ENCODE measurements at places on chromosomes 12 and 14.

DNA sequence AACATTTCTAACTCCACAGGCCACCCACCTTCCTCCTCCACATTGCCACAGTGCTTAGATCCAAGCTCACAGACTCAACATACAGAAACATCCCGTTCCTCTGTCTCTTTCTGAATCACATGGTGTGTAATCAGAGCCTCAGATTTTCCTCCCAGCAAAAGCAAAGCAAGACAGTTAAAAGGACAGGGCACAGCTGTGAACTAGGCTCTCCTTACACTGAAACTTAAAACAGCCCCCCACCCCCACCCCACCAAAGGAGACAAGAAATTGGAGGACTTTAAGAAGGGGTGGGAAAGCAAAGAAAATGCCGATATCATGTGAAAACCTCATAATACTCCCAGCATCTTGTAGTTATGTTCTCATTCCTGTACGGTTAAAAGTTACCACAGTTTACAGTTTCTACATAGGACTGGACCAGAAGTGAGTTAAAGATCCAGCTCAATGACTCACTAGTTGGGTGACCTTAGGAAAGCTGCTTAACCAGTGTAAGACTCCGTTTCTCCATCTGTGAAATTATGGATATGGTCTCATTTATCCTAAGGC, 4.8 kb downstream of the YBX3 start:
- DNase-seq: peak; percentile 47

GRCh38 chr14:89451229-89451628, 34.2 kb upstream of the FOXN3 start:
- DNase-seq: no peak

DNA sequence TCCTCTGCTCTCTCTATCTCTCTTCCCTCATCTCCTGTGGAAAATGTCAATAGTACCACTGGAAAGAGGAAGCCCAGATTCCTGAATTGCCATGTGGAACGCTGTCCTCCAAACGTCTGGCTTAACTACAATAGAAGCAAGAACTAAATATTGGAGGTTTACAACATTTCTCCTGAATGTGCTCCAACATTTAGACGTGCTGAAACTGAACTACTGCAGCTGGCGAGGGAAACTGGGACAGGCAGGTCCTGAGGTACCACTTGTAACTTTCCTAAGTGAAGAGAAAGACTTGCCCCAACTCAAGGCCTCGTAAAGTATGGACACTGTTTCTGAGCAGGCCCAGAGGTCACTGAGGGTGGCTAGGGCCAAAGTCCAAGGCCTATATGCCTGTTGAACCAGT, 187.7 kb downstream of the NTF3 start:
- DNase-seq: no peak

GRCh38 chr12:120093592-120094355, 22.8 kb downstream of the RAB35 start:
- DNase-seq: peak; percentile 81

DNA sequence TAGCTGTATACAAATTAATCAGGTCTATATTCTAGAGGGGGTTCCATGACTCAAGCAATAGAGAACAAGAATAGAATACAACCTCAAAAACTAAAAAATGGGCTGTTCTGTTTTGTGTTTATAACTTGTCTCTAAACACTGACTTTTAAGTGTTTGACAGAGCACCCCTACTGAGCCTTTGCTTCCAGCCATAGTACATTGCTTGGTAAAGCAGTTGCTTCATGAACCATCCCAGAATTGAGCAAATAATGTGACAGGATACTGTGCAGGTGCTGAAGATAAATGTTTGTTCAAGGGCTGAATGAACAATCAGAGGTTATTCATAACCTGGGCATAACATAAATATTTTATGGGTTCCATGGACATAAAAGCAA, 11.5 kb downstream of the SPTSSA start:
- no peak for DNase-seq

DNA sequence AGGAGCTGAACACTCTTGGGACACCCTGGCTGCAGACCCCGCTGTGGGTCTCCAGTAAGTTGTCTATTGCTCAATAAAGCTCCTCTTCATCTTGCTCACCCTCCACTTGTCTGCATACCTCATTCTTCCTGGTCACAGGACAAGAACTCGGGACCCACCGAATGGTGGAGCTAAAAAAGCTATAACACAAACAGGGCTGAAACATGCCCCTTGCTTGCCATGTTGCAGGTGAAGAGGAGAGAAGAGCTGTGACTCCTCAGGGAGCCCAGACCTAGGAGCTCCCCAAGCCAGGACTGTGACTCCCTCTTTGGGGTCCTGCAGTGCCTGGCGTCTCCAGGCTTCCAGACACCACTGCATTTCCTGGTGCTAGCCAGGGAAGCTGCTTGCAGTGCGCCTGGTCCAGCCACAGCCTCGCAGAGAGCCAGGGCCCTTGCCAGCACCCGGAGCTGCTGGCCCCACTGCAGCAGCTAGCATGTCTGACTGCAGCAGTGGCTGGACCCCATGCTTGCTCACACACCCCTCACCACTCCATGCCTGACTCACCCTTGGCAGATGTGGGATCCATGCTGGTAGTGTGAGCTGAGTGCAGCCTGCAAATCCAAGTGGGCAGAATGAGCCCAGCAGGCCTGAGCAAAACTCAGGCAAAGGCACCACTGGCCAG, 37.1 kb upstream of the OR5AU1 start:
- no peak for DNase-seq

DNA sequence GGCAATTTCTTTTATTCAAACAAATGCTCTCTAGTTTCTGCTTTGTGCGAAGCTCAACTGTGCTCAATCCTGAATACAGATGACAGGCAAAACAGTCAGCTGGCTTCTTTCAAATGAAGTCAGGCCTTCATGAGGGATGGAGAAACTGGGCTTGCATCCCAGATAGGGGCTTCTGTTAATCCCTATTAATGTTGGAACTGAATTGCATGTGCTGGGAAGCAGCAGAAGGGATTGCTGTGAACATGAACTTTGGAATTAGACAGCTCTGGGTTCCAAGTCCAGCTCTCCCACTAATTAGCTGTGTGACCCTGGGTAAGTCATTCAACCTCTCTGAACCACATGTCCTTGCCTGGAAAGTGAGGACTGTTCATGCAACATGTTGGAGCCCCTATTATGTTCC, 21.1 kb upstream of the CORO1C start:
- DNase-seq: no peak

- no peak for DNase-seq
These were observed 91.0 kb downstream of the PIK3C2G start for GRCh38 chr12:18352312-18352711.

DNA sequence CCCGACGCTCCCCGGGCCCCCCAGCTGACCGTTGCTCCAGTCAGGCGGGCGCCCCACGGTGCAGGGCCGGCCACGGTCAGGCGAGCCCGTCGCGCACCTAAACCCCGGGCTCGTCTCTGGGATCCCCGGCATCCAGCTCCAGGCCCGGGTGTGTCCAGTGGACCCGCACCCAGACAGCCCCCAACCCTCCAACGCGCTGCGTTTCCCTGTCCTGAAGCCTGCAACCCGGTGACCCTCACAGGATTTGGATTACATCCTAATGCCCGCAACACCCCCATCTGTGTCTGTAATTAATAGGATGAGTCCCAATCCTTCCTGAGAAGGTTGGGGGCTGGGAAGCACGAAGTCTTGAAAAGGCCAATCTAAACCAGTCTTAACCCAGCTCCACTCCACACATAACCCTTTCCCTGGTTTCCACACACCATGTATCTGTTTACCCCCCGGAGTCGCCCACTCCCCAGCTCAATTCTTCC, 10.4 kb downstream of the CPNE6 start:
- peak; percentile 40 for DNase-seq

DNA sequence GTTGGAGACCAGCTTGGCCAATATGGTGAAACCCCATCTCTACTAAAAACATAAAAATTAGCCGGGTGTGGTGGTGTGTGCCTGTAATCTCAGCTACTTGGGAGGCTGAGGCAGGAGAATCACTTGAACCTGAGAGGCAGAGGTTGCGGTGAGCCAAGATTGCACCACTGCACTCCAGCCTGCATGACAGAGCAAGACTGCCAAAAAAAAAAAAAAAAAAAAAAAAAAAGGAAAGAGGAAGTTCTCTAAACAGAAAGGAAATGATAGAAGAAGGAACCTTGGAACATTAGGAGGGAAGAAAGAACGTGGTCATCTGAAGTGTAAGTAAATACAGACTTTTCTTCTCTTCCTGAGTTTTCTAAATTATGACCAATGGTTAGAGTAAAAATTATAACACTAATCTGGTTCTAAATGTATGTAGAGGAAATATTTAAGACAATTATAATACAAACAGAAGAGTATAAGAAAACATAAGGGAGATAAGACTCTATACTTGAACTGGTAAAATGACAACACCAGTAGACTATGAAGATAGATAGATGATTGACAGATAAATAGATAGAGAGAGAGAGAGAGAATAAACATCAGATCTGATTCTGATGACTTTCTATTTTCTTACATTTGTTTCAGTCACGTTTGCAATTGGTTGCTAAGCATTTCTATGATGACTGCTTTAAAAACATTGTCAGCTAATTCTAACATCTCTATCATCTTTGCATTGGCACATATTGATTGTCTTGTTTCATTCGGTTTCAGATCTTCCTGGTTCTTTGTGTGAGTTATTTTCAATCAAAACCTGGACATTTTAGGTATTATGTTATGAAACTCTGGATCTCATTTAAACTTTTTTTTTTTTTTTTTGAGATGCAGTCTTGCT, 12.9 kb upstream of the CORO1C start:
- no peak for DNase-seq

DNA sequence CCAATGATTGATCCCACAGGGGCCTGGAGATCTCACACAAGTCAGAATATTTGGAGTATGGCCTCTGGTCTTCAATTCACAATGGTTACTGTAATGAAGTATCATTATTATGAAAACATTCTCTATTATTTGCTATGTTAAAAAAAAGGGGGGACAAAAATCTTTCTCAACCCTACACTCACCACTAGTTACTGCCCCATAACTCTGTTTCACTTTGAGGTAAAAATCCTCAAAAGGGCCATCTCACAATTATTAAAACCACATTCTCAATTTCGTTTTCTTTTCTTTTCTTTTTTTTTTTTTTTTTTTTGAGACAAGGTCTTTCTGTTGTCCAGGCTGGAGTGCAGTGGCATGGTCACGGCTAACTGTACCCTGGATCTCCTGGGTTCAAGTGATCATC, 59.6 kb upstream of the KCNC2 start:
- DNase-seq: no peak

DNA sequence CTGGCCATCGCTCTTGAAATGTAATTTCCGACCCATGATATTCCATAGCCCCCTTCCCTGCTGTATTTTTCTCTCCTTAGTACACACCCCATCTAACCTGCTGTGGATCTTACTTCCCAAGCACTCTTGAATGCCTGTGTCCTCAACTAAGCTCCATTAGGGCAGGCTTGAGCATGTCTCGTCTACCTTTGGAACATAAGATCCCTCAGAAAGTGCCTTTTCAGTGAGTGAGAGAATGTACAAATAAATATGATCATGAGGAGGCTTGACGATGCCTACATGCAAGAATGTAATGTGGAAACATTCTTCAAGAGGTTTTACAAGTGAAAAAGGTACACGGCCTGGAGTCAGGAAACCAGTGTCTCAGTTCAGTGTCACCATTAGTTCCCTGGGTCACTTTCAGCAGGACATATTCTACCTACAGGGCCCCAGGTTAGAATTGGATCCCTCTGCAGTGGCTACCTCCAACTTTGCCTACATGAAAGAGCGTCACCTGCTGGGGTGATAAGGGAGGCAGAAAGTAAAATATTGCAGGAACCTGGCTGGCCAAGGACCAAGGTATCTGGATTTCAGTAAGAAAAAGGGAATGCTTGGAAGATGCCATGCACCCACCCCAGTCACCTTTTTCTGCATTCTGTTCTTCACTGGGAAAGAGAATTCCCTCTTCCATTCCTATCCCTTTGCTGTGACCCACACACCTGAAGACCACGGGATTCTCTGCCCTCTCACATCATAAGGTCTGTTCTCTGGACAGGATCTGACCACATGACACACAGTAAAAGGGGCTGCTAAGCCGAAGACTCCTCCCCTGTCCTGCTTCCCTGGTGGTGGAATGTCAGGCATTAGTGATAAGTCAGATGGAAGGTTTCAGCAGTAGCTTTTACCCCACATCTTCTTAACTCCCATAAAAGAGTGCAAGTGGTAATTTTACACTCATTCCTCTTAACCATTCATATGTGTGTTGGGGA, 24.6 kb upstream of the SERPINA1 start:
- DNase-seq: no peak

DNA sequence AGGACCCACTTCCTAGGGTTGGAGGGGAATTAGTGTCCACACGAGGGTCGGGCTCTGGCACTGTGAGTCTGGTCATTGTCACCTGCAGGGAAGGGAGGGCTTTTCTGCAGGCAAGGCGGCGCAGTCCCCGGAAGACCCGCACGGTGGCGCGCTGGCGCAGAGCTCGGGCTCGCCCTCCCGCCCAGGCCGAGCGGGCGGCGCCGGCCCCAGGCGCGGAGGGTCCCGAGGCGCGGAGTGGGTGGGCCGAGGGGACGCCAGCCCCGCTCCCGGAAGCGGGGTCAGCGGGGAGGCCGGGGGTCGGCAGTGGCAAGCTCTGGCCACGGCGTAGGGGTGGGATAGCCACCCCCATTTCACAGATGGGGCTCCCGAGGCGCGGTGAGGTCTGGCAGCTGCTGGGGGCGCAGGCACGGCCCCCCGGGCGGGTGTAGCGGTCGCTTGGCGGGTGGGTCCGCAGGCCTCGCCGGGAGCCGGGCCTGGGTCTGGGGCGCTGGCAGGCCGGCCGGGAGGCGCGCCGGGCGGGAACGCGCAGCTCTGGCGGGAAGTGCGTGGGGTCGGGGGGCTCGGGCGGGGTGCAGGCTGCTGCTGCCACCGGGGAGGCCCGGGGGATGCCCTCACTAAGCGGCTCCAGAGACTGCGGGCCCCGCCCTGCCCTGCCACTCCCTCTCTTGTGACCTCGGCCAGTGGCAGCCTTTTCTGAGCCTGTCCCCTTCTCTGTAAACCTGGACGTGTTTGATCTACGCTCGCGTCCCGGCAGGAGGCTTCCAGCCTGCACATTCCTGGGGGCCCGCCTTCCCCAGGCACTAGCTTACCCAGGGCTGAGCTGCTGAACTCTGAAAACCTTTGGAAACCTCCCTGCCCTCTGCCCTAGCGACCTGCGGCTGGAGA, 46.1 kb downstream of the CYP46A1 start:
- DNase-seq: peak; percentile 92

GRCh38 chr12:110940933-110941332, 20.6 kb upstream of the MYL2 start:
- DNase-seq: no peak

GRCh38 chr14:38129192-38129591, 78.5 kb upstream of the SSTR1 start:
- no peak for DNase-seq

GRCh38 chr12:81229759-81230158, 151.9 kb downstream of the ACSS3 start:
- DNase-seq: no peak

- DNase-seq: no peak
These were observed 14.1 kb upstream of the TMEM263 start for GRCh38 chr12:106941481-106942156.

GRCh38 chr12:126663304-126664094, 1598.3 kb downstream of the AACS start:
- peak; percentile 75 for DNase-seq

- peak; percentile 19 for DNase-seq
These were observed 145.9 kb downstream of the NRXN3 start for GRCh38 chr14:78316052-78316451.

DNA sequence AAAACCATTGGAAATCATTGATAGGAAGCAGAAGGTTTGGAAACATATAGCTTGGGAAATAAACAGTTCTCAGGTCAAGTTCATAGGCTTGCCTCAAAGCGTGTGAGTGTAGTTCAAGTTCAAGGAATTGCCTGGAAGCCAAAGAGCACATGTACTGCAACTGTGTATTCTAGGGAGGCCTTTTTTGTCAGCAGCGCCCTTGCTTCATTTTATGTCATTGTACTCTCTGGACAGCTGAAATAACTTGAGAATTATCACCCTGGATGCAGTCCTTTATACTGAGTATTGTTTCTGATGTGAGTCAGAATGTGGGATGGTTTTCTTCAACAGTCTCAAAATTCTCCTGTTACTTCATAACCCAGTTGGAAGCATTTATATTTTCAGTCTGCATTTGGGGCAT, 16.0 kb upstream of the EVL start:
- DNase-seq: no peak

Measured in neural progenitor cell (in vitro differentiated cells).